ENCODE measurements at places on chromosomes 16 and 17. TPM values are rescaled to one million over a fixed set of nuclear protein-coding genes. Genes with fewer than 3 reads are reported as not detected.

DNA sequence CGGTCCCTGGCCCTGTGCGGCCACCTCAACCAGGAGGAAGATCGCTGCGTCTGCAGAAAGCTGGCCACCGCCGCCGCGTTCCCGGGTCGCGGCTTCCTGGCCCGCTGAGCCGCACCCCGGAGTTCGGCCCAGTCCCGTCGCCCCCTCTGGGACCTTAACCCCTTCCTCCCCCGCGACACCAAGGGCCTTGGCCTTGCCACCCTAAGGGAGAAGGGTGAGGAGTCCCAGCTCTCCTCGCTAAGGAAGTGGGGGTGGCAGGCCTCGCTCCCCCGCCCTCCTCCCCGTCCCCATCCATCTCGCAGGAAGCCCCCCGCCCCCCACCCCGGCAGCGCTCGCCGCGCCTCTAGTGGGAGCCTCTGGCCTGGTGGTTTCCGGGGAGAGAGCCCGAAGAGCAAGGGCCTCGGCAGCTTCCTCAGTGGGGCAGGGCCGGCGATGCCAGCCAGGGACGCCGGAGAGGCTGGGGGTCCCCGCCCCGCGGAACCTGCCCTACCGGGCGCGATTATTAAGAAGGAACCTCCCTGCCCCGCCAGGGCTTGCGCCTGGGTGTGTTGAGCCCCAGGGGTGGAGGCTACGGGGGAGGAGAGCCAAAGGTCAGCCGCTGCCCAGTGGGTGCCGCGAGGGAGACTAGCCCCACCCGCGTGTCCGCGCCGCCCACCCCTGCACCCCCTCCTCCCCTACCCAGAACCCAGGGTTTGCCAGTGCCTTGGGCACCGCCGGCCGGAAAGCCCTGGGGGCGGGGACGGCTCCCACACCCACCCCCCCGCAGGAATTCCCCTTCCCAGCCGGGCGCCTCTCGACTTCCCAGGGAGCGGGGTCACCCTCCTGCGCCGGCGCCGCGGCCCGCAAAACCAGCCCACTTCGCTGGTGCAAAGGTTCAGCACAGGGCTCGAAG, 6.8 kb downstream of the CBX4 start:
- H3K36me3 ChIP-seq: no peaks in the 10 kb centered on the region
- DNase-seq: peak; percentile 82
- peak overlapping the region; percentile 18 for H3K27ac ChIP-seq
- H3K4me3 ChIP-seq: no peak overlapping the region

DNA sequence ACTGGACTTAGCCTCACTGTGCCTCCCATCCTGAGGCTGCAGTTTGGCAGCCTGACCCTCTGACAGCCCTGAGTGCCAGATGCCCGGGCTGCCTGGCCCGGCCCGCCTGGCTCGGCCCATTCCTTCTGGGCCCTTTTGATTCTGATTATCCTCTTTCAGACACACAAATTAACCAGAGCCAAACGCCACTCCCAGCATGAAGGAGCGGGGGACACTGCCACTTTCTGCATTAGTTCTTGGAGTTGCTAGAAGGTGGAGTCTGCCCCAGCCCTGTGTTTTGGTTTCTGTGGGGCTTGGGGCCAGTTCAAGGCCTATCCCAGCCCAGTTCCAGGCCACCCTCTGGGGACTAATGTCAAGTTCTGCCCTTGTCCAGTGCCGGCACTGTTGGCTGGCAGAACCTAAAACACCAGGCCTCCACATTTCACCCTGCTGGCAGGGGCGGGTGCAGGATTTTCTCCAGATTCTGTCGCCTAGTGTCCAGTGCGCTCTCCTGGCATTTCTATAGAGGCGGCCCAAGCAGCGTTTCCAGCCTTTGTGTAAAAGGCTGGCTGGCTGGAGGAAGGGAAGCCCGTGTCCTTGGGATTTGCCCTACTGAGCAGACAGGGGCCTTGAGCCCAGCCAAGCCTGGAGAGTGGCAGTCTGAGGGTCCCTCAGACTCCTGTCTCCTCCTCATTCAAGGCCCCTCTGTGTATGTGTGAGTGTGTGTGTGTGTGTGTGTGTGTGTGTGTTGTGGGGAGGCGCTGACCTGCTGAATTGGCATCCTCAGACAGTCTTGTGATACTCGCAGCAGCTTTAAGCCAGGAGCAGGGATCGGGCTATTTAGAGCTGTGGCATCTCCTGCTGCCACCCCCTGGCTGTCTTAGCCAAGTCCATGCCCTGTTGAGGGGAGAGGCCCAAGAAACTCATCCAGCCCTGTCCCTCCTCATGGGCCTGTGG, 21.4 kb downstream of the PLCD3 start:
- no peaks in the 10 kb centered on the region for H3K4me1 ChIP-seq
- DNase-seq: no peak
- no peak overlapping the region for H3K27ac ChIP-seq

DNA sequence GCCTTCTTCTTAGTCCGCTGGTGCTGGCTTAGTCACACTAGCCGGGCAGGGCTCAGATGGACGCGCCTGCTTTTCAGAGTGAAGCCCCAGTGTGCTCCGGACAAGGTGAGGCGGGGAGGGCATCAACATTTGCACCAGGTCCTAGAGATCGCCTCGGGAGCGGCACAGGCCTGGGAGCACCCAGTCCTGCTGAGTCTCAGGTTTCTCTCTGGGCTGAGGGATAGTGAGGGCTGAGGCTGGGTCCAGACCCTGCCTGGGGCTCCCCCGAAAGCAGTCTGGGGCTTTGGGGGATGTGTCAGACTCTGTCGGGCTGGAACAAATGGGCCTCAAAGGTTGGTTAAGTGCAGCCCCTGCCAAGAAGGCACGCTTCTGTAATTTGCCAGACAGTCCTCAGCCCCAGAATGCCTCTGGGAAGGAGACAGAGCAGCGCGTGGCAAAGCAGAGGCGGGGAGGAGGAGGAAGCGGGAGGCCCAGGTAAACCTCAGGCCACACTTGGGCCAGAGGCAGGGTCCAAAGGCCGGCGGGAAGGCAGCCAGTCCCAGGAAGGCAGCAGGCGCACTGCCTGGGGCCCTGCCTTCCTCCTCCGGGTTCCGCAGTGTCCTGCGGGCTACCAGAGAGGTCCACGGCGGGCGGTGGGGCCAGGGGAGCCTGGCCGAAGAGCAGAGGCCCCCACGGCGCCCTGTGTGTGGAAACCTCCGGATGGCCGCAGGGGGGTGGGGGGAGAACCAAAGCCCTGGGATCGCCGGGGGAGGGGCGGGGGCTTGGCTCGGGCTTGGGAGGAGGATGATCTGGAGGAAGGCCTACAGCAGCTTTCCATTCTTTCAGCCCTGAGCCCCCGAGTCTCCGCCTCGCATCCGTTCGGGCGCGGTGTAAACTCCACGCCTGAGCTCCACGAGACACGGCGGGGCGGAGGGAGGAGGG, 39.5 kb upstream of the ATP2A3 start:
- H3K4me1 ChIP-seq: peaks cover 15% of the 10 kb centered on the region
- H3K27me3 ChIP-seq: no peaks in the 10 kb centered on the region
- DNase-seq: peak; percentile 82
- H3K4me3 ChIP-seq: no peak overlapping the region
- H3K27ac ChIP-seq: peak overlapping the region; percentile 96

GRCh38 chr17:2452216-2452750, 51.4 kb upstream of the MNT start:
- H3K4me3 ChIP-seq: no peak overlapping the region
- no peaks in the 10 kb centered on the region for H3K4me1 ChIP-seq
- no peak overlapping the region for H3K27ac ChIP-seq
- no peak for DNase-seq
- no peaks in the 10 kb centered on the region for H3K36me3 ChIP-seq
- no peaks in the 10 kb centered on the region for H3K27me3 ChIP-seq

DNA sequence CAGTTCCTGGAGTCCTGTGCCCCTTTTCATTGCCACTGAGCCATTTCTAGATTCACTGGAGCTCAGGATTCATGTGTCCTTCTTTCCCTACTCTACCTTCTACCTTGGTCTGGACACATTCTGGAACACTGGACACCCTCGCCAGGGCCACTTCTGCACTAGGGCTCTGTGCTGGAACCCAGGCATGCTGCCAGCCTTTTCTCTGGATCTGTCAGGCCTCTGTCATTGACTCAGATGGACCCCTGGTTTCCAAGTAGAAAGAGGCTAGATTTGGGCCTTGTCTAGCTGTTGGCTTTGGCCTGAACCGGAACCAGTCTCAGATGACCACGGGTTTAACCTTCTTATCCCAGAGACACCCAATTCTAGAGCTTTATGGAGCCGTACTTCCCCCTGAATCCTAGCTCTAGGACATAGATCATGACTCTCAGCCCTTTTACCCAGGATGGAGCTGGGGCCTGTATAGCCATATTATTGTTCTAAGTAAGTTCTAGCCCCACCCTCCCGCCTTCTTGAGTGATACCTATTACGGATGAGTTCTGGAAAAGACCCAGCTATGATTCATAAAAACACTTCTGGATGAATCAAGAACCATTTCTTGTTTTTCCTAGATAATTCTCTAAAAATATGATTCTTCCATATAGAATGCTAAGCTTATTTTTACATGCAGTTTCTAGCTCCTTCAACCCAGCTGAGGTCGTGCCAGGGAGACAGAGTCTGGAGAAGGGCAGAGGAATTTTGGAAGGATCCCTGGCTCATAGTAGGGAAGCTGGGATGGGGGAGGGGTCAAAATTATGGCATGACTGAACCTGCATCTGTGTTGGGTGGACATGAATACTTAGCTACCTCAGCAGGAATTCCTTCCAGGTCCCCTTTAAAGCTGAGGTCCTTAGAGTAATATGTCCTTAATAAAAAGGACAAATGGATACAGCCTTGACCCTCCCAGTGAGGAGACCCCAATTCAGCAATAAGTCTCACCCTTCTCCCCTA, 1.1 kb upstream of the CHRNB1 start:
- no peak for DNase-seq
- H3K36me3 ChIP-seq: no peaks in the 10 kb centered on the region
- peaks cover 23% of the 10 kb centered on the region for H3K27me3 ChIP-seq
- peaks cover 28% of the 10 kb centered on the region for H3K4me1 ChIP-seq
- no peak overlapping the region for H3K27ac ChIP-seq

GRCh38 chr17:7466318-7466638, 13.2 kb downstream of the ZBTB4 start:
- no peak for DNase-seq
- no peaks in the 10 kb centered on the region for H3K36me3 ChIP-seq
- H3K4me3 ChIP-seq: no peak overlapping the region
- no peak overlapping the region for H3K27ac ChIP-seq
- no peaks in the 10 kb centered on the region for H3K27me3 ChIP-seq

Gene KCNJ16
- 40.6 TPM for total RNA-seq

DNA sequence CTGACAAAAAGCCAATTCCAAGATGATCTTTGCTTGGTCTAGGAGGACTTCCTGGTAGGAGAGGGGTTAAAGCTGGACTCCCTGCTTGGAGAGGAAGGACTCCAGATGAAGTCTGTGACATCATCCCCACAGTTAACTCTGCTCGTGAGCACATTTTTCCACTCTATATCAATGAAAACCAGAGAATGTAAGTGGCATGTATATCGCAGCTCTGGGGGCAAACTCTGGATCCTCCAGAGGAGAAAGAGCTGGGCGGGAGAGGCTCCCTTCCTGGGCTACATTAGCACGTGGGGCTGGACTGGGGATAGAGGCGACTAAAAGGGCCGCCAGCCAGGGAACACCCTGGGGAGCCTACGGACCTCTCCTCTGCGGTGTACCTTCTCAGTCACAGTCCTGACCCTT, 34.1 kb downstream of the HIC1 start:
- H3K27me3 ChIP-seq: no peaks in the 10 kb centered on the region
- H3K27ac ChIP-seq: peak overlapping the region; percentile 90
- H3K4me1 ChIP-seq: peaks cover 41% of the 10 kb centered on the region
- no peak overlapping the region for H3K4me3 ChIP-seq
- DNase-seq: no peak

GRCh38 chr16:19323596-19323995, 38.1 kb downstream of the CLEC19A start:
- no peak overlapping the region for H3K4me3 ChIP-seq
- no peaks in the 10 kb centered on the region for H3K36me3 ChIP-seq
- no peak for DNase-seq
- H3K27me3 ChIP-seq: no peaks in the 10 kb centered on the region
- no peaks in the 10 kb centered on the region for H3K4me1 ChIP-seq
- no peak overlapping the region for H3K27ac ChIP-seq

DNA sequence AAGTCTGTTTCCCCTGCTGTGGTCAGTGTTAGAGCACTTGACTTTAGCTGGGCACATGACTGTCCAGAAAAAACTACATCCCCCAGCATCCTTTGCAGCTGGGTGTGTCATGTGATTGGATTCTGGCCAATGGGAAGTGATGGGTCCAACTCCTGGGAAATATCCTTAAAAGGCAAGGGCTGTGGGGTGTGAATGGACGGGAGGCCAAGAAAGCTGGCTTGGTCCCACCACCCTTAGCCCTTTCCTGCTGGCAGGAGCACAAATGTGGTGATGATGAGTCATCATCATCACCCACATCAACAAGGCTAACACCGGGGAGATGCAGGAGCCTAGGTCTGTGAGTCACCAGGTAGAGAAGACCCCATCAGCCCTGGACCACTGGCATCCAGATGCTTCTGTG, 341.7 kb downstream of the C16orf95 start:
- no peaks in the 10 kb centered on the region for H3K36me3 ChIP-seq
- no peak for DNase-seq
- H3K4me1 ChIP-seq: no peaks in the 10 kb centered on the region

DNA sequence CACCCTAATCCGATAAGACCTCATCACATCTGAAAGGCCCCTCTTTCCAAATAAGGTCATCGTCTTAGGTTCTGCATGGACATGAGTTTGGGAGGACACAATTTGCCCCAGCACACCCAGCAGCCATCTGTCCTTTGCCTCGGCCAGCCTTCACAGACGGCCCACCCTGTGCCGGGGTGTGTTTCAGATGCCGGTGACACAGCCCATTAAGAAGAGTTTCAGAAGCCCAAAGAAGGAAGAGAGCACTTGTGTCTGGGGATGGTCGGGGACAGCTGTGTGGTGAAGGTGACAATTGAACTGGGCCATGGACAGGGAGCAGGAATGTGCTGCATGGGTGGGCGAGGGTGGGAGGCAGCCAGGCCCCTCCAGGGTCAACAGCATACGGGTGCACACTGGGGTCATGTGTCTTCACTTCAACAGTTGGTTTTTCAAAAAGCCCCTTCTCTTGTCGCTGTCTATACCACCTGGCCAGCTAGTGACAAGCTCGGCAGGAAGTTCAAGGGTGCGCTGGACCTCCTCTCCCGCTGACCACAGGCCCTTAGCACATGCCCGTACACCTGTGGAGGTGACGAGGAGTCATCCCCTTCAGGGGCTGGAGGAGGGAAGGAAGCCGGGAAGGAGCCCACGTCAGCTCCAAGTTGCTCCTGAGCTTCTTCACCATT, 183.1 kb downstream of the C16orf95 start:
- DNase-seq: no peak
- H3K4me3 ChIP-seq: no peak overlapping the region
- no peak overlapping the region for H3K27ac ChIP-seq
- H3K4me1 ChIP-seq: peaks cover 4% of the 10 kb centered on the region
- H3K27me3 ChIP-seq: no peaks in the 10 kb centered on the region

DNA sequence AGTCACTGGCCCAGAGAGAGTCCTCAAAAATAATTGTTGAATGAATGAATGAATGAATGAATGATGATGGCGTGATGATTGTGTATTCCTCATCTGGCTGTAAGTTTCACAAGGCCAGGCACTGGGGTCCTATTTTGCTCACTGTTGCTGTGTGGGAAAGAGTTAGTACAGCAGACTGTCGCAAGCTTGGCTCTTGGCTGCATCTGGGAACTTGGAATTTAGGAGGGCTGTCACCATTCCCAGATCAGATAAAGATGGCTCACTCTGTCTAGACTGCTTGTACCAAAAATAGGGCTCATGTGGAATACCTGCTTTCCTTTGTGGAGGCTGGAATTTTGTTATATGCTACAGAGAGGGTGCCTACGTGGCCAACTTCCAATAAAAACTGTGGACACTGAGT, 530.6 kb downstream of the WWOX start:
- no peaks in the 10 kb centered on the region for H3K36me3 ChIP-seq
- H3K4me3 ChIP-seq: no peak overlapping the region
- no peaks in the 10 kb centered on the region for H3K4me1 ChIP-seq
- DNase-seq: no peak
- H3K27ac ChIP-seq: no peak overlapping the region
